ENCODE measurements at places on chromosomes 2 and 18. TPM values are rescaled to one million over a fixed set of nuclear protein-coding genes. Genes with fewer than 3 reads are reported as not detected.
A peak's percentile ranks its signal among the peaks of the same experiment; 100 is the strongest.

FSHR gene
- total RNA-seq: 0.22 TPM

SPHKAP gene
- 0.34 TPM for total RNA-seq

ASAP2 gene
- total RNA-seq: 15.3 TPM

RIT2 gene
- not detected for total RNA-seq

RAB12 gene
- 34.2 TPM for total RNA-seq

FAM161A gene
- 6.0 TPM for total RNA-seq

ADCYAP1 gene
- not detected for total RNA-seq

TPRKB gene
- 46.2 TPM for total RNA-seq

NCKAP1 gene
- 122 TPM for total RNA-seq

AUP1 gene
- total RNA-seq: 101 TPM

SIX3 gene
- total RNA-seq: not detected

TSPYL6 gene
- total RNA-seq: 0.10 TPM

DNA sequence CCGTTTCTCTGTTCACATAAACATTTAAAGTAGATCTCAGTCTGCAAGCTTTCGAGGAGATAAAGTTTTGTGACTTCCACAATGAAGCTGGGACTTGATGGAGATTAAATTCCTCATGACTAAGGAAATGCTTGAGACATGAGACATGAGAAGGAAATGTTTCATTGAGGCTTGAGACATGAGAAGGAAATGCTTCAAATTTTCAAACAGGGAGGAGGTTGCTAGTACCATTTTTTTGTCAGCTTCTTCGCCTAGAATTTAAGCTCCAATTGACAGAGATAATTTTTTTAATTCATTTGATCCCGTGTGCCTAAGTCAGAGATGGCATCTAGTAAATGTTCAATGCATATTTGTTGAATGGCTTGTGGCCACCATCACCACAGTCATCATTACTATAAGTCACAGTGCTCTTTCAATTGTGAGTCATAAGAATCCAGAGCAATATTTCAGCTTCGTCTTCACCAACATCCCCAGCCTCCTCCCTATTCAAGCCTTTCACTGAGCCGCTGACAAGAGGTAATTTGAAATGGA lies 543 bp upstream of the MARCHF4 start:
- DNase-seq: no peak

GRCh38 chr2:240848900-240849680 lies 19.5 kb upstream of the AGXT start:
- no peak for DNase-seq

- DNase-seq: no peak
Observed at GRCh38 chr18:42444349-42444748, 489.3 kb downstream of the PIK3C3 start.

DNA sequence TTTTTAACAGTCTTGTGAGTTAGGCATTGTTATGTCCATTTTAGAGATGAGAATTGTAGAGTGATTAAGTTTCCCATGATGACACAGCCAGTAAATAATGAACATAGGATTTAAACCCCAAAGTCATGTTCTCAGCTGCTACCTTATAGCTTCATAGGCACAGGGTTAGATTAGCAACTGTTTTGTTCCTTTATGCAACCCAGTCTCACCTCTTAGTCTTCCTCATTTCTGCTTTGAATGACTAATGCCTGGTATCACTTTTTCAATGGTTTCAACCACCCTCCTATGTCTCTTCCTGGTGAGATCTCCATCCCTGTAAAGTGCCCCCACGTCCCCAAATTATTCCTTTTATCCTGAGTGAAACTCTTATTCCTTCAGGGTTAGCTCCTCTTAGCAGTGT lies 44.3 kb downstream of the MFSD6 start:
- DNase-seq: no peak

DNA sequence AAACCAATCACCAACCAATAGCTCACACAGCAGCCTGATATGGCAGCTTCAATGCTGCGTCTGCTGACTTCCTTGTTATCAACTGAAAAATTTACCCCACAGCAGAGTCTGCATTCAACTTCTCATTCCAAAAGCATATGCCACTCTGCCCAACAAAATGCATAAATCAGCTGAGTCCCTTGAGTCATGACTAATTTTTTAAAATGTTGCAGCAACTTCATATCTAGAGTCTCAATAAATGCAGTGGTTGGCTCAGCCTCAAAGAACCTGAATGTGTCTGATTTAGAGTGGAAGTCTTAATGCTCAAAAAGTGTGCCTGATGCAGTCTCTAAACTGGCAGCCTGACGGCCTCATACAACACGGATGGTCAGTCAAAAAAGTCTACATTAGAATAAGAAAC lies 46.5 kb downstream of the FARSB start:
- DNase-seq: no peak

DNA sequence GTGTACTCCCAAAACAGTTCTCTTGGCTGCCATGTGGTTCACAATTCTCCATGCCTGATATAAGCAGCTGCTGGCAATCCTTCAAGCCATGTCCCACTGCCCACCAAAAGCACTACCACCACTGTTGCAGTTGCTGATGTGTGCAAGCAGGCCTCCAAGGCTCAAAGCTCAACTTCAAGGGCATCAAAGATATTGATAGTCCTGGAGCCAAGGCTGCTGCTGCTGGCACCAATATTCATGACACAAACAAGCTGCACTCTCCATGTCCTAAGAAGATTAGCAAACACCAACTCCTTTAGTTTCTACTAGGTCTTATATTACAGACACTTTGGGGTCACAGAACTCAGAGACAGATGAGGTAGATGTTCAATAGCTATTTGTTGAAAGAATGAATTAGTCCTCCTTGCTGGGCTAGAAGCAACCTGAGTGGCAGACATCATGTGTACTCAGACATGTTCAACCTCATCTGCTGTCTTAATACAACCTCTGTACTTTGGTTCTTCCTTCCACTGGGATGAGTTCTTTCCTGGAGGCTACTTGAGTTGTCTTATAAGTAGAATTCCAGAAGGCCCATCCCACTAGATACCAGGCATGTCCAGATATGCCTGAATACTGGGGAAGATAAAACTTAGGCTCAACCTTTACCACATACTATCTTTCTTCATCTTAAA lies 104.5 kb upstream of the UGP2 start:
- no peak for DNase-seq

DNA sequence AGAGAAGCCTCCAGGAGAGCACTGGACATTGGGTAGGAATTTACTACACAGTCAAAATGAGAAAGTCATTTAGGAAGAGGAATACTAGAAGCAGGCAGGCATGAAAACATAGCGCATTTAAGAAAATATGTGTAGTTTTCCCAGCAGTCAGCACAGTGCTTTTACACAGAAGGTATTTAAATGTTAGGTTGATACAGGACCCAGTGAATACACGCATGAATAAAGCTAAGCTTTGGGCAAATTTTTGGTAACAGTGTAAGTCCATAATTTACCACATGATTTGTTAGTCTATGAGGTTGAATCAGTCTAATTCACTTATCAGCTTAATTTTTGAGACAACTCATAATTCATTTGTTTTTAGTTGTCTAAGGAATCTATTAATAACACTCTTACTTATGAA lies 421.7 kb upstream of the CDH20 start:
- DNase-seq: no peak

- DNase-seq: no peak
Observed at GRCh38 chr2:143692162-143692561, 562.9 kb downstream of the ARHGAP15 start.

- no peak for DNase-seq
Observed at GRCh38 chr2:48954935-48955334, 199.4 kb downstream of the FSHR start.

- DNase-seq: no peak
Observed at GRCh38 chr18:9577361-9577760, 37.0 kb downstream of the PPP4R1 start.

- no peak for DNase-seq
Observed at GRCh38 chr2:190378880-190379237, 29.3 kb upstream of the MFSD6 start.

DNA sequence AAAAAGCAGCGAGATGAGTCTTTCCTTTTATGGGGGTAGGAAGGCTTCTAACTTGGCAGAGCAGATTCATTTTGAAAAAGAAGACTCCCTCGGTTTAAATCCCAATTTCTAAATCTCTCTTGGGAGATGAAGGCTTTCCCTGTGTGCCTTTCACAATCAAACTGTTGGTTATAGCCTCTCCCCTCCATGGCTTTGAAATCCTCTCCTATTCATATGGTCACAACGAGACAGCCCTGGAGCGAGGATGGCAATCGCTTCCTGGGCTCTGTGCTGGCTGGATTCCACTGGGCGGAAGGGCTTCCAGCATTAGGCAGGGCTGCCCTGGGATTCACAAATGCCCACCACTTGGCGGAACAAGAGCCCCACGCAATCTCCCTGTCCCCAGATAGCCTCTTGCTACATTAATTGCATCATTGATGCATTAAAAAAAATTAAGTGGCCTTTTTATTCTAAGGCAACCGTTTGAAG lies 1.6 kb downstream of the CAVIN2 start:
- peak; percentile 53 for DNase-seq

- no peak for DNase-seq
Observed at GRCh38 chr2:212136216-212136795, 402.3 kb downstream of the ERBB4 start.

GRCh38 chr2:28360058-28360717 lies 32.5 kb upstream of the FOSL2 start:
- DNase-seq: no peak

DNA sequence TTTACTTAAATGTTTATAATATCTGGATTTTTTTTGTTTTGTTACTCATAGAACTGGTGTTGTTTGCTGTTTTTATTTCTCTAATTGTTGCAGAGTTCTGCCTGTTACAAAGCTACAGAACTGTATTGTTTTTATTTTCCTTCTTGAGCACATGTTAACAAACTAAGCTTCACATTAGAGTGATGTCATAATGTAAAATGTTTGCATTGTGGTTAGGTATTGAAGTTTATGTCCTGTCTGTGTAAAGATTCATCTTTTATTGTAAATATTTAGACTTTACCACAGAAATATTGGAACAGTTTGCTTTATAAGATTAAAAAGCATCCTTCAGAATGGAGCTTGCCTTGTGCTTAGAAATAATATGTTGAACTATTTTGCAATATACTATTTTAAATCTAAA lies 67.7 kb downstream of the CLIP4 start:
- DNase-seq: no peak

GRCh38 chr18:49025426-49025766 lies 74.6 kb upstream of the SMAD7 start:
- DNase-seq: no peak

DNA sequence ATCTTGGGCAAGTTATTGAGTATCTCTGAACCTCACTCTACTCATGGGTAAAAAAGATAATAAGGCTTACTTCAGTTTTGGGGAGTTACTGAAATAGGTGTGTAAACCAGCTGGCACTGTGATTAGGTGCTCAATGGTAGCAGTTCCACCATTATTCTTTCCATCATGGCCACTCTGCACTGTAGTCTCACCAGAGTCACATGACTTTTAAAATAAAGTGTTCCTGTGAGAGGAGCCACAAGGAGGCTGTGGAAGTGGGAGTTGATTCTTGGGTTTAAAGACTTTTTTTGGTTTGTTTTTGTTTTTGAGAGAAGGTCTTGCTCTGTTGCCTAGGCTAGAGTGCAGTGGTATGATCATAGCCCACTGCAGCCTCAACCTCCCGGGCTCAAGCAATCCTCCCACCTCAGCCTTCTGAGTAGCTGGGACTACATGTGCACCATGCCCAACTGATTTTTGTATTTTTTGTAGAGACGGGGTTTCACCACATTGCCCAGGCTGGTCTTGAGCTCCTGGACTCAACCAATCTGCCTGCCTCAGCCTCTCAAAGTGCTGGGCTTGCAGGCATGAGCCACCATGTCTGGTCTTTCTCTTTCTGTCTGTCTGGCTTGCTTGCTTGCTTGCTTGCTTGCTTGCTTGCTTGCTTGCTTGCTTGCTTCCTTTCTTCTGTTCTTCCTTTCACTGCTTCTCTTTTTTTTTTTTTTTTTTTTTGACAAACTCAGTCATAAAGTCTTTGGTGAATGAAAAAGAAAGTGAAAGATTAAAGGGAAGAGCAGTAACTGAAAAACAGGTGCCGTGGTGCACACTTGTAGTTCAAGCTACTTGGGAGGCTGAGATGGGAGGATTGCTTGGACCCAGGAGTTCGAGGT lies 21.2 kb upstream of the ACVR1 start:
- no peak for DNase-seq

- DNase-seq: no peak
Observed at GRCh38 chr2:1476617-1477195, 63.4 kb downstream of the TPO start.

DNA sequence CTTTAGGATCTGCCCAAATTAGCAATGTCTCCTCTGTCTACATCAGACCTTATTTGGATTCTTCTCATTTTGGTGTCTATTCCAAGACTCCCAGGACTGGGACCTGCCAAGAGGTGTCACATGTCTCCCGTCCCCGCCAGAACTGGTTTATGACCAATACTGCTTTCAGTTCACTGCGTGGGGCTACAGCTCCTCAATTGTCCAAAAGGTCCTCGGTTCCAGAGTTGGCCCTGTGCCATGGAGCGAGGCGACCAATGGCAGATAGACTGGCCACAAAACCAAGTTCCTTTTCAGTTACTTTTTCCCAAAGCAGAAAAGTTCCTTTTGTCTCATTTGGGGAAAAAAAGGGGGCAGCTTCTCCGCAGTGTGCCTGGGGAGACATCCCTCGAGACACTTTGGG lies 144.1 kb upstream of the ZNF236 start:
- DNase-seq: no peak

- DNase-seq: no peak
Observed at GRCh38 chr2:173414823-173415322, 60.2 kb downstream of the CDCA7 start.

DNA sequence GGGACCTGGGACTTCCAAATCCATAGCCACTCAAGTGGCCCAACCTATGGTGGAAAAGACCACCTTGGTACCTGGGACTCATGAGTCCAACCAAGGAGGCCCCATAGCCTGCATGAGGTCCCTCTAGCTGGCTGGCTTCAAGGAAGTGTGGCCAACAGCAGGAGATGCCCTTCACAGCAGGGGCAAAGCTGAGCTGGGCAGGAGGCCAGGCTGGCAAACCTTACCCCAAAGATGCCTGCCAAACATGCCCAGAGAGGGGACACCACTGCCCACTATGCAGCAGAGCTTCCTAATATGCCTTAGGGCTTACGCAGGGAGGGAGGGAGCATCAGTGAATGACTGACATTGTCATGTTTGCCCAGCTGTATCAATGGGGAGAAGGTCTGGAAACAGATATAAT lies 188.0 kb upstream of the GLI2 start:
- no peak for DNase-seq

DNA sequence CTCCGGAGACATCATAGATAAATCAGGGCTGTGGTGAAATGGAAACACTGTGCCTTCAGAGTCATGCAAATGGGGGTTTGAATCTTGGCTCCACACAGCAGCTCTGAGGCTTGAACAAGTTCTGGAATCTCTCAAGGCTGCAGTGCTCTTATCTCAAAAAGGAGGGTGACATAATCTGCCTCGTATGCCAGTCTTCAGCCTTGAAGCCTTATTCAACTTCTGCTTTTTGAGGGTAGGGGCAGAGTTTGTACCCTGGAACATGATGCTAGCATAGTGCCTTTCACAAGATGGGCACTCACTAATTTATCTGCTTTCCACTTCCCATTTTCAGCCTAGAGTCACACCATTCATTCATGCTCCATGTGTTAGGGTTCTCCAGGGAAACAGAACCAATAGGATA lies 42.3 kb downstream of the GATA6 start:
- DNase-seq: no peak

DNA sequence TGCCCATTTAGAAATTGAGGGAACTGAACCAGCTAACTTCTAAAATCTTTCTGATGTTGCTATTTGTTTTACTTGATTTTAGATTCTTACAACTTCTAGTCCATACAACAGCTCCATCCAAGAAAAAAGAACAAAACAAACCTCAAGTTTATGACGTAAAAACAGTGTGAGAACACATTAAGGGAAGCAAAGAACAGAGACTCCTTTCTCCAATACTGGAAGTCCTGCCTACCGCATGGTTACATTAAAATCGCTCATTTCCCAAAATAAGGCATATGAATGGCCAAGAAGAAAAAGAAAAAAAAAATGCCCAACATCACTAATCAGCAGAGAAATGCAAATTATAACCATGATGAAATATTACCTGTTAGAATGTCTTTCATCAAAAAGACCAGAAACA lies 110.0 kb downstream of the TRIB2 start:
- DNase-seq: no peak

Data from ovary (tissue), 10 donors.